ENCODE measurements at places on chromosomes 6 and 20. TPM values are rescaled to one million over a fixed set of nuclear protein-coding genes. Genes with fewer than 3 reads are reported as not detected.

Gene GHRH
- not detected for total RNA-seq

Gene YIPF3
- total RNA-seq: 161 TPM

GRCh38 chr6:16947375-16948015 is 154.4 kb upstream of the STMND1 start:
- DNase-seq: peak; percentile 64

DNA sequence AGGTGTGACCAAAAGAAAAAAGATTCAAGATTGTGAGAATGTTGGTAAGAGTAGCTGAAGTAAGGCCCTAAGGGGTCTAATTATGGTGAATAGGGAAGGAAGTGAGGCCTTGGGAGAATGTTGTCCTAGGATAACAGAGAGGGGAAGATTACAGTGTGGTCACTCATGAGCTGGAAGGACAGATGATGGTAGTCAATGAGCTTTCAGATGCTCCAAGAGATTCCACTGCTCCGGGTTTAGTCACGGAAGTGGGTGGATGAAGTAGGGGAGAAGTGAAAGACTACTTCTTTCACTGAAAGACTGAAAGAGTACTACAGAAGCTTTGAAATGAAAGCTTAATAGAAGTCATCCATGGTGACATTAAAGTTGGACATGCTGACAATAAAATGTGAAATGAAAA is 108.5 kb downstream of the MMS22L start:
- DNase-seq: no peak

DNA sequence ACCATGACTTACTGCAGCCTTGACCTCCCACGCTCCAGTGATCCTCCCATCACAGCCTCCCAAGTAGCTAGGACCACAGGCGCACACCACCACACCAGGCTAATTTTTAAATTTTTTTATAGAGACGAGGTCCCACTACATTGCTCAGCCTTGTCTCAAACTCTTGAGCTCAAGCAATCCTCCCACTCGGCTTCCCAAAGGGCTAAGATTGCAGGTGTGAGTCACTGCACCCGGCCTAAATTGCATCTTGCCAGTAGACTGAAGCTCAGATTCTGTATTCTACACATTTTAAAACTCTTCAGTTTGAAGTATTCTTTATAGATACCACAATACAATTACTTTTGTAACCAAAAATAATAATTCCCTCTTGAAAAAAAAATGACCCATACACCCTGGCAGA is 11.4 kb downstream of the NUDT3 start:
- no peak for DNase-seq

GRCh38 chr20:14879020-14879697 is 541.7 kb upstream of the FLRT3 start:
- DNase-seq: peak; percentile 92

Gene MRPS18B
- 60.4 TPM for total RNA-seq
